ENCODE measurements at places on chromosomes 4 and X.

DNA sequence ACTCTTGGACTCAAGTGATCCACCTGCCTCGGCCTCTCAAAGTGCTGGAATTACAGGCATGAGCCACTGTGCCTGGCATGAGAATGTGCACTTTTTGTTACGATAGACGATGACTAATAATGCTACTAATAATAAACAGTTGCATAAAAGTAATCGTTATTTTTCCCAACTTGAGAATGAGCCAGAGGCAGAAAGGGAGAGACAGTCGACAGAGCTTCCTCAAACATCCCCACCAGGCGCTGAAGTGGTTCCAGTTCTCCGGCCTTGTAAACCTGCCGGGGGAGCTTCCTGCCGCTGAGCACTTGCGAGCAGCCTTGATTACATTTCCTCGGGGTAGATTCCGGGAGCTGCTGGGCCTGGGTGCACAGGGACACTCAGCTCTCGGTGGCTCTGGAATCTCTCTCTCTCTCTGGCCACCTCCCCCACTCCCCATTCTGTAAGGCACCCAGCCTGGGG lies 8.9 kb upstream of the HTRA3 start:
- no peak for DNase-seq

DNA sequence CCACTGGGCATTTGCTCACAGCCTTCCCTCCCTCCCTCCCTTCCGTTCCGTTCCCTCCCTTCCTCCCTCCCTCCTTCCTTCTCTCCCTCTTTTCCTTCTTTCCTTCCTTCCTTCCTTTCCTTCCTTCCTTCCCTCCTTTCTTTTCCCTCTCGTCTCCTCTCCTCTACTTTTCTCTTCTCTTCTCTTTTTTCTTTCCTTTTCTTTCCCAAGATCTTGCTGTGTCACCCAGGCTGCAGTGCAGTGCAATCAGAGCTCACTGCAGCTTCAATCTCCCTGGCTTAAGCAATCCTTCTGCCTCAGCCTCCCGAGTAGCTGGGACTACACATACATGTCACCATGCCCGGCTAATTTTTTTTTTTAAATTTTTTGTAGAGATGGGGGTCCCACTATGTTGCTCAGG lies 26.7 kb upstream of the ING2 start:
- no peak for DNase-seq

DNA sequence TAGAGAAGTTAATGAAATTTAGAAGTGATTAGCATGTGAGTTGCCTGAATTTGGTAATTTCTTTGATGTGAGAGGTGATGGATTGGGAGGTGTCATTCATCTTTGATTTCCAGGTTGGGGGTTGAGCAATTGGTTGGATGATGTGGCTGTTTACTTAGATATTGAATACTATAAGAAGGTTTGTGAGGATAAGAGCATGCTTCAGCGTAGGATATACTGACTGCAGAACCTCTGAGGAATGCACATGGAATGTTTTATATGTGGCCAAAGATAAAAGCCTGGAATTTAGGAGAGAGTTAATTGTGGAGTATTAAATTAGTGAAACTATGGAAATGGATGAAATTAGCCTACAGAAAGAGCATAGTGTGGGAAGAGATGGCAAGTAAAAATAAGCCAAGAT lies 165.4 kb upstream of the MAD2L1 start:
- DNase-seq, result no peak

DNA sequence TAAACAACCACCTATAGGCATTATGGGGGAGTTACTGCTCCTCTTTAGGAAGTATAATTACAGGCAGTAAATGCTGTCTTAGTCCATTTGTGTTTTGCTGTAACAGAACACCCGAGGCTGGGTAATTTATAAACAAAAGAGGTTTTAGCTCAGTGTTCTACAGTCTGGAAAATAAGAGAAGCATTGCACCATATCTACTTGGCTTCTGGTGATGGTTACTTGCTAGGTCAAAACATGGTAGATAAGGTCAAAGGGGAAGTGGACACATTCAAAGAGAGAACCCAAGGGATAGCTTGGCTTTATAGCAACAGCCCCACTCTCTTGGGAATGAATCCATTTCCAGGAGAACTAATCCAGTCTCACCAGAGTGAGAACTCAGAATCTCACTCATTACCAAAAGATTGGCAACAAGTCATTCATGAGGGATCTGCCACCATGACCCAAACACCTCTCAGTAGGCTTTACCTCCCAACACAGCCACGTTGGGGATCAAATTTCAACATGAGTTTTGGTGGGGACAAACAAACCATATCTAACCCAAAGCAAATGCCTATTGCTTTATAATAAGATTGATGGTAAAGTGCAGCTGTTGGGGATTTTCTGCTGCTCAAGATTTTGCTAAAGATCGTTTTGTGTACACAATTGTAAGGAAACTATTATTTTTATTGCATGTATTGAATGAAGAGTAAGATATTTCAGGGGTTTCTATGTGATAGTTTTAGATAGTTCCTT lies 32.6 kb downstream of the STAG2 start:
- DNase-seq, result no peak

GRCh38 chrX:131288738-131289511 lies at the start of gene IGSF1:
Gene IGSF1, minus strand, starts transcription at chrX:131289306. Its CDS starts 2,632 bp downstream, at chrX:131286674.
- peak; percentile 0 for DNase-seq
